ENCODE measurements at places on chromosomes 4 and X. TPM values are rescaled to one million over a fixed set of nuclear protein-coding genes. Genes with fewer than 3 reads are reported as not detected.

Gene EDNRA
- total RNA-seq: 62.4 TPM

Gene ANAPC4
- total RNA-seq: 106 TPM

Gene EREG
- not detected for total RNA-seq

Gene AMTN
- total RNA-seq: not detected

Gene TNMD
- 1.1 TPM for total RNA-seq

Gene PF4V1
- not detected for total RNA-seq

Gene SHISA3
- 0.28 TPM for total RNA-seq

Measured in ovary (tissue), 10 donors.